ENCODE measurements at places on chromosomes 3 and 15.
A peak's percentile ranks its signal among the peaks of the same experiment; 100 is the strongest.

GRCh38 chr3:22606938-22607337 lies 596.2 kb upstream of the UBE2E2 start:
- H3K27ac ChIP-seq, result no peak overlapping the region
- H3K27me3 ChIP-seq, result no peaks in the 10 kb centered on the region
- no peak overlapping the region for H3K4me3 ChIP-seq
- no peak for DNase-seq
- H3K36me3 ChIP-seq, result no peaks in the 10 kb centered on the region
- H3K4me1 ChIP-seq, result no peaks in the 10 kb centered on the region

GRCh38 chr15:39624806-39625205 lies 43.9 kb downstream of the THBS1 start:
- peaks cover 19% of the 10 kb centered on the region for H3K4me1 ChIP-seq
- no peak overlapping the region for H3K4me3 ChIP-seq
- no peaks in the 10 kb centered on the region for H3K36me3 ChIP-seq
- peak overlapping the region; percentile 75 for H3K27ac ChIP-seq
- no peaks in the 10 kb centered on the region for H3K27me3 ChIP-seq

GRCh38 chr15:43550527-43551363 lies 33.3 kb downstream of the MAP1A start:
- H3K4me1 ChIP-seq, result no peaks in the 10 kb centered on the region
- DNase-seq, result no peak
- no peak overlapping the region for H3K4me3 ChIP-seq
- H3K36me3 ChIP-seq, result peaks cover 38% of the 10 kb centered on the region
- no peak overlapping the region for H3K27ac ChIP-seq
- H3K27me3 ChIP-seq, result no peaks in the 10 kb centered on the region

- DNase-seq, result no peak
- peaks cover 8% of the 10 kb centered on the region for H3K4me1 ChIP-seq
- no peaks in the 10 kb centered on the region for H3K27me3 ChIP-seq
- H3K36me3 ChIP-seq, result no peaks in the 10 kb centered on the region
- no peak overlapping the region for H3K4me3 ChIP-seq
Observed at GRCh38 chr3:188404701-188405100, 250.7 kb downstream of the LPP start.

DNA sequence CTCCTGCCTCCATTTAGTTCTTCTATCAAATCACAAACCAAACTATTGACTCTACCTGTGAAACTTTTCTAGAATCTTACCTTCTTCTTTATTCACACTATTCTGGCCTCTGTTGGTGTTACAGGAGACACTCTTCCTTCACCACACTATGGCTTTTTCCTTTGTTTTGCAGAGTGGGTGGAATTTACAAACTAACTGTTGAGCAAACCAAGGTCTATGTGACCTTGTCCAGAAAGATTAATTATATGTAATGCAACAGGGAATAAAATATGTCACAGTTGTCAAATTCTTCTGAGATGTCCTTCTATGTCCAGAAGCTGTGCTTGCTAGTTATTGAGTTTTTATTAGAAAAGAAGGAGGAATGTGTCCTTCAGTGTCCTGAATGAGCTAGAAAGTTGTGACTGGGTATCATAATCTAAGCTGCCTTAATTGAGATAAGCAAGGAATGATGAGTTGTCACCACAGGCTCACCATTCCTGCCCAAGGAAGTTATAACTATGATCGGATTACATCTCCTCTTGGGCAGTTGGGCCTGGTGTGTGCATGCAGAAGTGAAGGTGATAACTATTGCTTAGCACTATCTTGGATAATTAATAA lies 21.7 kb downstream of the ARL14 start:
- no peaks in the 10 kb centered on the region for H3K27me3 ChIP-seq
- no peak for DNase-seq
- H3K36me3 ChIP-seq, result no peaks in the 10 kb centered on the region

DNA sequence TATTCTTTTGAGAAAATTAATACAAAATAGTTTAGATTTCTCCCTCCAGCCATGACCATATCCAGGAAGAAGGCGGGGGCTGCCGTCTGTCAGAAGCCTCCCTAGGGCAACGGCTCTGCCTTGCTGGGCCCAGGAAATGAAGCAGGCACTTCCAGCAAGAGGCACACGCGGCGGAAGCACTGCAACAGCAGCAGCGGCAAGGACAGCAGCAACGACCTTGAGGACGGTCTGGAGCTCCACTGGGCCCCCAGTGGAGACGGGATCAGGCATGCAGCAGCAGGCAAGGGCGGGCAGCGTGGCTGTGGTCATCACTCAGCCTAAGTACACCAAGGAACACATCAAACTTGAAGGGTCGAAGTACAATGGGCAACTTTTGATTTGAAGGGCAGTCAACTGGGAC lies 61.3 kb upstream of the EPHA6 start:
- no peaks in the 10 kb centered on the region for H3K36me3 ChIP-seq
- H3K4me1 ChIP-seq, result no peaks in the 10 kb centered on the region
- no peak overlapping the region for H3K27ac ChIP-seq
- H3K27me3 ChIP-seq, result no peaks in the 10 kb centered on the region

DNA sequence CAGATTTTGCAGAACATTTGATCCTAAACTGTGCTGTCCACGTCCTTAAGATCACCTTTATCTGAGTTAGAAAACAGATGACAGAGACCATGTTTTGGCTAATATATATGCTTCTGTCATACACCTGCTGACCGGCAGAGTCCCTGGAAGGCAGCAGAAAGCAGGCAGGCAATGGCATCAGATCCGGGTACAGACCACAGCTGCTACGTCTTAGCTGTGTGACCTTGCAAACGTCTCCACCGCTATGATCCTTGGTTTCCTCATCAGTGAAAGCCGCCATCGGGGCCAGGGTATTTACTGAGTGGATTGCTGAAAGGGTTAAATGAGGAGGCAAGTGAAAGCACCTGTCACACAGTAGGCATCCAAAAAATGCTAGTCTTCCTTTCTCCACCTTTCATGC lies 72.1 kb downstream of the ABTB1 start:
- DNase-seq, result no peak
- no peak overlapping the region for H3K4me3 ChIP-seq
- H3K27me3 ChIP-seq, result no peaks in the 10 kb centered on the region
- H3K4me1 ChIP-seq, result peaks cover 42% of the 10 kb centered on the region
- H3K36me3 ChIP-seq, result no peaks in the 10 kb centered on the region

GRCh38 chr3:35651851-35652250 lies 12.5 kb downstream of the ARPP21 start:
- H3K27me3 ChIP-seq, result no peaks in the 10 kb centered on the region
- H3K27ac ChIP-seq, result peak overlapping the region; percentile 90
- no peaks in the 10 kb centered on the region for H3K36me3 ChIP-seq
- DNase-seq, result no peak
- H3K4me3 ChIP-seq, result peak overlapping the region; percentile 51

DNA sequence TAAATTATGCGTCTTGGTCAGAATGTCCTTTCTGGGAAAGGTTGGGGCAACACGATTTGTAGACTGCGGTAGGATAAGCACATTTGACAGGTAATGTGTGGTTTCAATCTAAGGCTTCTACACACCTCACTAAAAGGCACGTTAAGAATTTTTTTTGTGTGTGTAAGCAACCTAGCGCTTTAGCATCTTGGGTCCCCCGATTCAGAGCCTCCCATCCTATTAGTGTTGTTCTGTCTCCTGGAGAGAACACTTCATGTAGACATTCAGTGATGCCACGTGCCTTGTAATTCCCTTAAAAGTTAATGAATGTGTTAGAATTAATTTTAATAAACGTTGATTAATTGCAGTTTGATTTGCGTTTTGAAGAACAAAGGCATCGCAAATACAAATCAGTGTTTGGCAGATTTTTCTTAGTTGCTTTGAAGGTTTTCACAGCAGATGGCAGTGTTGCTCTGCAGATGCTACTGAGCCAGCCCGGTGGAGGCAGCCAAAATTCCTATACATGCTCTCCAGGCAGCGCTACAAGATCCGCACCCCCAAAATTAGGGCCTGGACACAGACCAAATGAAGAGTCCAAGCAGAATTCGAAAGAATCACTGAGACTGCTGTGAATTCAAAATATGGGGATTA lies 63.5 kb downstream of the OTOL1 start:
- DNase-seq, result no peak
- H3K4me1 ChIP-seq, result no peaks in the 10 kb centered on the region
- H3K4me3 ChIP-seq, result no peak overlapping the region
- H3K36me3 ChIP-seq, result no peaks in the 10 kb centered on the region
- H3K27ac ChIP-seq, result no peak overlapping the region
- H3K27me3 ChIP-seq, result no peaks in the 10 kb centered on the region

- no peaks in the 10 kb centered on the region for H3K4me1 ChIP-seq
- no peak for DNase-seq
- H3K36me3 ChIP-seq, result no peaks in the 10 kb centered on the region
- H3K27ac ChIP-seq, result no peak overlapping the region
- H3K4me3 ChIP-seq, result no peak overlapping the region
Observed at GRCh38 chr3:42476225-42477125, 26.0 kb upstream of the VIPR1 start.

DNA sequence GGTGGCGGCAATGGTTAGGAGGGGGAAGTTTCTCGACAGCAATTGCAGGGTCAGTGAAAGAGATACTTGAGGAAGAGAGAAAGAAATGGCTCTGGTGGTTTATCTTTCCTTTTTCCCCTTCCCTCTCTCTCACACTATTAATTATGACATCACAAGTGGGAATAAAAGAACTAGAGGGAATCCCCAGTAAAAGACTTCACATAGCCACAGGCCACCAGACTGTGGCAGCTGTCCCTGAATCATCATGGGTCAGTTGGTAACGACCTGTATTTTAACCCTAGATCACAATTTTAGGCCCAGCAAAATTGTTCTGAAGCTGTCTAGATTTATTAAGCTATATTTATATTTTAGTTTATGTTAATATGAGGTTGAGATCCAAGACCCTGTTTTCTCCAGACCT lies 40.3 kb downstream of the MBNL1 start:
- peak overlapping the region; percentile 70 for H3K4me3 ChIP-seq
- H3K36me3 ChIP-seq, result no peaks in the 10 kb centered on the region
- no peak for DNase-seq
- peak overlapping the region; percentile 94 for H3K27ac ChIP-seq

- DNase-seq, result peak; percentile 64
- H3K27me3 ChIP-seq, result no peaks in the 10 kb centered on the region
- H3K4me3 ChIP-seq, result peak overlapping the region; percentile 69
- peak overlapping the region; percentile 94 for H3K27ac ChIP-seq
- no peaks in the 10 kb centered on the region for H3K36me3 ChIP-seq
- peaks cover 70% of the 10 kb centered on the region for H3K4me1 ChIP-seq
Observed at GRCh38 chr15:85581495-85581894, 201.1 kb downstream of the AKAP13 start.

- H3K27me3 ChIP-seq, result no peaks in the 10 kb centered on the region
- DNase-seq, result no peak
- no peak overlapping the region for H3K27ac ChIP-seq
- no peaks in the 10 kb centered on the region for H3K4me1 ChIP-seq
- no peak overlapping the region for H3K4me3 ChIP-seq
- no peaks in the 10 kb centered on the region for H3K36me3 ChIP-seq
Observed at GRCh38 chr3:120196333-120196732, 88.7 kb downstream of the GPR156 start.

GRCh38 chr3:190526787-190527762 lies 13.2 kb downstream of the IL1RAP start:
- H3K27me3 ChIP-seq, result no peaks in the 10 kb centered on the region
- no peaks in the 10 kb centered on the region for H3K36me3 ChIP-seq
- no peak overlapping the region for H3K4me3 ChIP-seq
- no peaks in the 10 kb centered on the region for H3K4me1 ChIP-seq

- no peak overlapping the region for H3K4me3 ChIP-seq
- H3K36me3 ChIP-seq, result peaks cover 7% of the 10 kb centered on the region
- no peak for DNase-seq
Observed at GRCh38 chr3:161274691-161275298, 53.7 kb downstream of the NMD3 start.

- no peaks in the 10 kb centered on the region for H3K36me3 ChIP-seq
- no peaks in the 10 kb centered on the region for H3K4me1 ChIP-seq
- H3K27me3 ChIP-seq, result no peaks in the 10 kb centered on the region
- H3K4me3 ChIP-seq, result no peak overlapping the region
- no peak for DNase-seq
Observed at GRCh38 chr3:117479095-117479494, 769.5 kb downstream of the TUSC7 start.

GRCh38 chr15:40558952-40559742 lies 5.7 kb downstream of the CCDC32 start:
- H3K4me3 ChIP-seq, result no peak overlapping the region
- DNase-seq, result no peak
- peaks cover 4% of the 10 kb centered on the region for H3K36me3 ChIP-seq
- peaks cover 55% of the 10 kb centered on the region for H3K4me1 ChIP-seq
- H3K27me3 ChIP-seq, result no peaks in the 10 kb centered on the region

GRCh38 chr15:50860824-50861223 lies 47.7 kb upstream of the AP4E1 start:
- no peak overlapping the region for H3K4me3 ChIP-seq
- no peak overlapping the region for H3K27ac ChIP-seq
- H3K27me3 ChIP-seq, result no peaks in the 10 kb centered on the region

DNA sequence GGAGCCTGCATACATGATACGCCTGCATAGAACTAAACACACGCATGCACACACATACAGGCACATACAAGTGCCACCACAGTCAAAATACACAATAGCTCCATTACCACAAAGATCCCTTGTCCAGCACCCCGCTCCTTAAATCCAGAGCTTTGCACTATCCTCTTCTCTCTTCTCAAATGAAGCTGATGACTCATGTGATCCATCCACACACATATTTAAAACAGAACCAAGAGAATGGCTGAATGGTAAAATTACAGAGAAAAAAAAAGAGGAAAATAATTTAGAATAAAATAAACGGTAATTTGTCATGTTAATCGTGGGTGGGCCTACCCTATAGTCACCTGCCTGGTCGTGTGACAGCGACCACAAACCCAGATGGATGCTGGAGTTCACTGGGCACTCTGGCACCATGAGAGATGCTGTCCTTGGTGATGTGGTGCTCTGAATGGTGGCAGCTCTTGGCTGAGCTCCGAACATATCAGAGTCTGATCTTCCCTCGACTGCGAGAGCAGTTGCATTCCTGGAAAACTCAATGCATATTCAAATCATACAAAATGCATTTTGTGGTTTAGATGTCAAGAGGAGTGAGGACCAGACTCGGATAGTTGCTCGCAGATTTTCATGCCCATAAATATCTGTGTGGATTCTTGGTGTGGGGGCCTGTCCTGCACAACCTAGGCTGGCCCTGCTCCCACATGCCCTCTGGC lies 8.9 kb downstream of the IQSEC1 start:
- H3K4me3 ChIP-seq, result no peak overlapping the region
- no peaks in the 10 kb centered on the region for H3K27me3 ChIP-seq
- no peak for DNase-seq
- no peaks in the 10 kb centered on the region for H3K4me1 ChIP-seq
- H3K27ac ChIP-seq, result no peak overlapping the region
- H3K36me3 ChIP-seq, result no peaks in the 10 kb centered on the region

- no peaks in the 10 kb centered on the region for H3K36me3 ChIP-seq
- H3K4me3 ChIP-seq, result no peak overlapping the region
- H3K4me1 ChIP-seq, result no peaks in the 10 kb centered on the region
- H3K27ac ChIP-seq, result no peak overlapping the region
Observed at GRCh38 chr15:47383801-47384200, 333.5 kb upstream of the SEMA6D start.

GRCh38 chr3:56781762-56782161 lies 20.0 kb downstream of the ARHGEF3 start:
- no peak overlapping the region for H3K4me3 ChIP-seq
- no peak for DNase-seq
- peaks cover 32% of the 10 kb centered on the region for H3K4me1 ChIP-seq
- H3K36me3 ChIP-seq, result no peaks in the 10 kb centered on the region
- no peak overlapping the region for H3K27ac ChIP-seq
- no peaks in the 10 kb centered on the region for H3K27me3 ChIP-seq

Measured in psoas muscle (tissue), 8 donors.